Activated gamma-delta T cell treated with Interleukin-2 at 50 U/mL for 16 hours (primary cell): ENCODE measurements at places on chromosomes 13 and 19.

DNA sequence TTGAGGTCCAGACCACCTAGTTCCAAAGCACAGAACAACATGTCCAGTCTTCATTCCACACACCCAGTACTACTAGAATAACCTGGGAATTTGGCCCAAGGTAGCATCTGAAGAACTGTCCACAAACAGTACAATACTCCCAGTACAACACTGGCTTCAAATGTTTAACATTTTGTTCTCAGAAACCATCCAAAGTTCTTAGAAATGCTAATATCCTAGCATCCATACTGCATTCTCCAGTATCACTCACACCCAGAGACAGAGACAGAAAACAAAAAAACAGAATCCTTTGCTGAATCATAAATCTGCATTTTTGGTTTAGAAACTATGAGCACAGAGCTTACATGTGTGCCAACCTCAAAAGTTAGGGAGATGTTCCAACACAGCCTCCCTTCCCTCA, 490.8 kb downstream of the FOXO1 start:
- DNase-seq, result no peak

DNA sequence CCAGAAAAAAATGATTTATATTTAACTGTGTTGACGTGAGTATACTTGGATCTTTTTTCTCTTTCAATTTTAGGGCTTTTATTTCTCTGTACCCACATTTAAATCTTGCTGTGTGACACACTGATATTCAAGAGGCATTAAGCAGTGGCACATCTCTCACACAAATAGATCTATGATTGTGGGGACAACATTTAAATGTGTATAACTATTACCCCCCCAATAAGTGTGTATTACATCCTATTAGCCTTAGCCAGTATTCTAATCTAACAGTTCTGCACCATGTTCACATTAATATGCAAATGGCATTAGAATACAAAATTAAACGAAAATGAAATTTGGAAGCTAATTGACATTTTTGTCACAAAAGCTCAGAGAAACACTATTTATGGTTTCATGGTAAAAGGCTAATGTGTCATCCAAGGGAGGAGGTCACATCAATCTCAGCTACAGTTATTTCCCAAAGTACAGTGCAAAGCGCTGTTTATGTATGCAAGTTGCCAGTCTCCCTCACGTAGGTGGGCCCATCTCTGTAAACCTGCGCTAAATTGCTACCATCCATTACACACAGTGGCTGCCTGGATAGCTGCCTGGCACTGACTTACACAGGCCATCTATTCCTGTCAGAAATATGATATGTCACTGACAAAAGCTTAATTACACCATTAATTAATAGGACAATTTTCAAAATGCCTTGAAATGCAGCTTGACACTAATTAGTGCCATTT, 984.7 kb upstream of the PCDH9 start:
- no peak for DNase-seq

DNA sequence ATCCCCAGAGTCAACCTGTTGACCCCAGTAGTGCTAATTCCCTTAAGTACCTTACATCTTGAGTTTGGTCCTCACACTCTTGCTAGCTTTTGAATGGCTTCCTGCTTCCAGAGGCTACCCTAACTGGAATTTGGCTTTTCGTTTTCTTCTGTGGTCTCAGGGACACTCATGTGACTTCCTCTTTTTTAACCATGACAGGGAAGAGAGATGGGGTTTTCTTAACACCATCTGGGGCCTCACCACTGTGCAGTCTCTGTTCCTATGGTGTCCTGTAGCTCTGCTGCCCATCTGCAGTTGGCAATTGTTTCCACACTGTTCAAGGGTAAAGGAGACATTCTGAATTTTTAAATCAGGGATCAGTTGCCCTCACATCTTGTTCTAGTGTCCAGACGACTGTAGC, 66.7 kb downstream of the SLC10A2 start:
- DNase-seq, result no peak

GRCh38 chr13:80571346-80572307, 230.7 kb upstream of the SPRY2 start:
- DNase-seq, result no peak

GRCh38 chr13:21059641-21060337, 1.6 kb downstream of the LATS2 start:
- no peak for DNase-seq

DNA sequence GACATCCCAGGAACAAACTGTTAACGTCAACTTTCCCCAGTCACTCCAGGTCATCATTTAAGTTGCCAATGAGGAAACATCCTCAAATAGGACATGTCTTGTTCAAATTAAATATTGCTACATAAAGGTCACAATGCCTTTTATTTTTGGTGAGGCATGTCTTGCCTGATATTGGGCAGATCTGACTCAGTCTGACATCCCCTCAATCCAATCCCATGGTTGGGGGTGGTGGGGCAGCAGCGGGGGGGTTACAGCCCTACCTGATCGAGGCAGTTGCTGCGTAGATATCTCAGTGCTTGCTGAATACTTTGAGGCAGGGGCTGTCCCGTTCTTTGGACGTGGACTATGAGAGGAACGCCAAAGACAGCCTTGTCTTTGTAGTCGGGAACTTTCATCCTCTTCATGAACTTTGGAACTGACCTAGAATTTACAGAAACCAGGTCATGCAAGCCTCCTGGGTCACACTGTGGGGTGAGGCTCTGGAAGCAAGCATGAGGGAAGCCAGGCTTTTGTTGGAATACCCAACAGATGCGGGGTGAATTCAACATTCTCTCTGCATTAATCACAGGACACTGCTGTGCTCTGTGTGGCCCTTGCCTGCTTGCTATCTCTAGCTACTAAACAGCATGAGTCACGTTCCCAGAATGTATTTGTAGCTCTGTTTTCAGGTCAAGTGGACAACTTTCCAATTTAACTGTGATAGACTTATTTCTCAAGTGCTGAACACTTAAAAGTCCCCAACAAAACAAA, 109.8 kb downstream of the KL start:
- no peak for DNase-seq
